ENCODE measurements at places on chromosomes 13 and 19.

DNA sequence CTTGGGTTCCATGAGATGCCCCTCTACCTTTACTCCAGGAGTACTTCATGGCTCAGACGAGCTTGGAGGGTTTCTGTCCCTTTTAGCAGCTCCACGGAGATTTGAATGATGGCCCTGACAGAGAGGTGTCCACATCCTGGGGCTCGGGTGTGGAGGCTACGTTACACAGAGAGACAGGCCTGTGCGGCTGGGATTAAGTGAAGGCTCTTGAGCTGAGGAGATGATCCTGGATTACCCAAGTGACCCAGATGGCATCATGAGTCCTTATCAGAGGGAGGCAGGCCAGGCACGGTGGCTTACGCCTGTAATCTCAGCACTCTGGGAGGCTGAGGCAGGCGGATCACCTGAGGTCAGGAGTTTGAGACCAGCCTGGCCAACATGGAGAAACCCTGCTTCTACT is 12.4 kb downstream of the DPP9 start:
- no peak for DNase-seq

- no peak for DNase-seq
Measured at GRCh38 chr13:56182598-56182997, 958.1 kb upstream of the PRR20A start.

DNA sequence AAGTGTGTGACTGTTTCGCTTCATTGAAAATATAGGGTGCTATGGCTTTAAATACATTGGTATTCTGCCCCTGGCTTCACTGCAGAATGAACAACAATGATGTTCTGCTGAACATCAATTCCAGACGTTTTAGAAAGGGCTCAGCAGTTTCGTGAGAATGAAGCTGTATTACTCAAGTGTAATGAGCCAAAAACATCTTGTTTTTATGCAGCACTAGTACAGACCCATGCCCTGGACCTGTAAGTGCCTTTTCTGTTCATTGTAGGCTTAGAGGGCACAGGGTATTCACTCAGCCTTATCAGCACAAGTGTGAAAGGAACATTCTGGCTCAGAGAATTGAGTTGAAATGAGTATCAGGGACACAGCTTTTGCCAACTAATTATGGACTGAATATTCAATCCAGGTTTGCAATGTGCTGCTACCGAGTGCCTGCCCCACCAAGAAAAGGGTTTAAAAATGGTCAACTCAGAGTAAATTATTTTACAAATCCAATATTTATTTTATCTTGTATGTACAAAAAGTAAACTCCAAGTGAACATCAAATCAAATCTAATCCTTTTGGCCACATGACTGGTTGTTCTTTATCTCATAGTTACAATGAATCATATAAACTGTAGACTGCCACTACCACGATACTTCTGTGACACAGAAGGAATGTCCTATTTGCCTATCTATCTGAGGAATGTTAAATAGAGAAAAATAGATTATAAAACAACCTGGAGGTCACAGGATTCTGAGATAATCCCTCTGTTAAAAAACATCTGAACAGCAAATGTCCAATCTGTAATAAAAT is 362.8 kb downstream of the NALCN start:
- DNase-seq = peak; percentile 8

DNA sequence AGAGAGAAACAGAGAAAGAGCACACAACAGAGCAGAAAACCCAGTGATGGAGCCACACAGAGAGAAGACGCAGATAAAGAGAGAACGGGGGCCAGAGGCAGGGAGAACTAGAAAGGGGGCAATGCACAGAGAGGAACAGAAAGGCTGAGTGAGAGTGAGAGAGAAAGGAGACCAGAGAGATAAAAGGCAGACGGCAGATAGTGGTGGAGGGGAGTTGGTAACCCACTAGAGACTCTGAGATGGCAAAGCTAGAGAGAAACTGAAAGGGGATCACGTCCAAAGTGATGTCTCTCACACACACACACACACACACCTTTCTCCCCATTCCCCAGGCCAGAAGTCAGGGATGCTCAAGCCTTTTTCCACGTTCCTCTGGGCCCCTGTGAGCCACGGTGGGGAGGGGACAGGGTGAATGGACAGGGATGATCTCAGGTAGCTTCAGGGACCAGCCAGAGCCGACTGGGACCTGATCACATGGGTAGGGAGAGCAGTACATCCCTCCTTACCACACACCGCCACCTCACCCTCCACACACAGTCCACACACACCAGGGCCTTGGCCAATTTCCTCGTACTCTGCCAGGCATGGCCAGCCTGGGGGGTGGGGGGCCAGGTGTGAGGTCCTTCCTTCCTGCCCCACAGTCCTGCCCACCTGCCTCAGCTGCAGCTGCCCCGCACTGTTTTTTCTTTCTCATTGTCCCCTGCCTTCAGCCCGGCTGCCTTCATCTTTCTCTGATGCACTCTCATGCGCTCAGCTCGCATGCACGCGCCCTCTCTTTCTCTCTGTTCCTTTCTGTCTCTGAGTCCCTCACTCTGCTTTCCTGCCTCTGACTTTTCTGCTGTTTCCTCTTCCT is 22.5 kb upstream of the POU2F2 start:
- DNase-seq = no peak

DNA sequence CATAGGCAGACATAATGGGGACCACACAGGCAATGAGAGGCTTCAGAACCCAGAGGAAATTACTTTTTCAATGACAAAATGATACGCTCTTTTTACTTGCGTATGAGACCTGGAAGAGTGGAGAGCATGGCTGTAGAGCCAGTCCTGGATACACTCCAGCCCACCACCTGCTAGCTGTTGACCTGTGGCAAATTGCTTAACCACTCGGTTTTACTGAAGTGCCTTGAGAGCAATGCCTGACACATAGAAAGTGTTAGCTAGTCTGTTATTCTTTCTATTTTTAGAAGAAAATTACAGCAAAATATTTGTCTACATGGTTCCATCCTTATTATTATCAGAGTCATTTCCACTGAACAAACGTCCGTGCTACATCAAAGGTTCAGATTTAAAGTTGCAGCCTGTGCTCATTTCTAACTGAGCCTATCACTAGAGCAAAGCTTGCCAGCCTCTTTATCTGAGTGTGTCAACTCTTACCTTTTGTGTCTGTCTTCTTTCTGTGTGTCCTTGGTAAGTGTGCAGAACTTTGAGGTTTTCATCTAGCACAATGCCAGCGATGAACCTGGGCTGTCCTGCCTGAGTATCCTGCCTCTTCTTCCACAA is 9.6 kb upstream of the GPR183 start:
- no peak for DNase-seq

DNA sequence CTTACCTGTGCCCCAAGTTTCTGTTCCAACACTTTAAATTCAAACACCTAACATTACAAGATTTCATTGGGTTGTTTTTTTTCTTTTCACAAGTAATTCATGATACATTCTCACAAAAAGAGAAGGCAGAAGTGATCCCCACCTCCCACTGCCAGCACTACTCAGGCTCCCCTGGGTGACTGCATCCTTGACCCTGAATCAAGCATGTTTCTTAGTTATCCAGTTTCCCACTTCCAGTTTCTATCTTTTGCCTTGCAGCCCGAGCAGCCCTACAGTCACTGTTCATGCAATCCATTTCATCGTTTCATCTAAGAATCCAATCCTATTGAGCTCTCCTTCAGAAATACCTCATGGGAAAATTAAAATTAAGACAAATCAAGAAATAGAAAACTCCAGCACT is 61.4 kb downstream of the RNASEH2B start:
- DNase-seq = no peak

- DNase-seq = no peak
Measured at GRCh38 chr19:38733241-38733492, 11.1 kb downstream of the CAPN12 start.

DNA sequence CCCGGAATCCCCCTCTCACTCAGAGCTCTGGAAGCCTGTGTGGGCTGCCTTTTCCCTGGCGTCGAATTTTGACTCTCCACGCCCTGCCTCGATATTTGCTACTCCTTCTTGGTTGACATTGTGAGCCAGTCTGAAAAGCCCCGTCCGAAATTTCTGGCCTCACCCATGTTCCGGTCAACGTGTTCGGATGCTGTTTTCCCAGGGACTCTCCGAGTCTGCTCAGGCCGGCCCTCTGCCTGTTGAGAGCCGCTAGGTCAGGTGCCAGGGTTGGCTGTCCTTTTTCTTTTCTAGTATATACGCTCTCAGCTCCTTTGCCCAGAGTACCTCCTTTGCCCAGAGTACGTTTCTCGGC is 6.8 kb upstream of the DGKH start:
- peak; percentile 24 for DNase-seq

- DNase-seq = no peak
Measured at GRCh38 chr13:109673477-109673876, 112.9 kb downstream of the IRS2 start.

DNA sequence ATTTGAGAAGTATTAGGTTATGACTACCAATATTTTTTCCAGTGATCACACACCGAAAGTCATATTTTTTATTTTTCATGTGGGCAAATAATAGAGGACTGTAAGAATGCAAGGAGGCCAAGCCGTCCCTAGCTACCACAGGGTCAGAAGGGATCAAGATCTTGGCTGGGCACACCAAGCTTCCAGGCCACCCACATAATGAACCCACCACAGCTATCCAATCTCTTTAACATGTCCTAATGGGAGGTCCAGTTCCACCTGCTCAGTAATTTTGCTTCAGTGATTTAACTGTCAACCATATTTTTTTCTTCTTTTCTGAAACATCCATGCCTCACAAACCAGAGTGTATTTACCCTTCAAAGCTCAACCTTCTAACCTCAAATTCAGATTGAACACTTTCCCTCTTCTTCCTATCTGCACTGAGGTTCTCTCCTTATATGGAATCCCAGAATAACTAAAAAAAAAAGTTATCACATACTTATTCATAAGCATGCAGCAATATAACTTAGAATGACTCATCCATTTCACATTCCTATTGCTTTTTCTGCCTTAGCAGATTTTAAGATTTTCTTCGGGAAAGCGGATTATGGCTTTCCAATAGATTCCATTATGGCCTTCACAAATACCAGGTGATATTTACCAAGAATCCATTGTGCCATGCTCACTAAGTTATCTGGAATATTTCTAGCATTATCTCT is 12.2 kb downstream of the ARGLU1 start:
- DNase-seq = no peak

GRCh38 chr13:32745509-32745908 is 159.3 kb downstream of the PDS5B start:
- no peak for DNase-seq

DNA sequence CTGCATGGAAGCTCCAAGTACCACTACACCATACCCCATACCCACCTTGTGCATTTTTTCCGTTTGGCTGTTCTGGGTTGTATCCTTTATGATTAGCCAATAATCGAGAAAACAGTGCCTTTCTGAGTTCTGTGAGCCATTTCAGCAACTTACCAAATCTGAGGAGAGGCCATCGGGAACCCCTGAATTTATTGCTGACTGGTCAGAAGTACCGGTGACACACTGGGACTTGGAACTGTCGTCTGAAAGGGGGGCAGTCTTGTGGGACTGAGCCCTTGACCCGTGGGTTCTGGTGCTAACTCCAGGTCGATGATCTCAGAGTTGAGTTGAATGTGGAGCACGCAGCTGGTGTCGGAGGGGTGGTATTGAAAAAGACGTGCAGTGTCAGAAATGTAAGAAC is 15.0 kb downstream of the UPF3A start:
- no peak for DNase-seq

DNA sequence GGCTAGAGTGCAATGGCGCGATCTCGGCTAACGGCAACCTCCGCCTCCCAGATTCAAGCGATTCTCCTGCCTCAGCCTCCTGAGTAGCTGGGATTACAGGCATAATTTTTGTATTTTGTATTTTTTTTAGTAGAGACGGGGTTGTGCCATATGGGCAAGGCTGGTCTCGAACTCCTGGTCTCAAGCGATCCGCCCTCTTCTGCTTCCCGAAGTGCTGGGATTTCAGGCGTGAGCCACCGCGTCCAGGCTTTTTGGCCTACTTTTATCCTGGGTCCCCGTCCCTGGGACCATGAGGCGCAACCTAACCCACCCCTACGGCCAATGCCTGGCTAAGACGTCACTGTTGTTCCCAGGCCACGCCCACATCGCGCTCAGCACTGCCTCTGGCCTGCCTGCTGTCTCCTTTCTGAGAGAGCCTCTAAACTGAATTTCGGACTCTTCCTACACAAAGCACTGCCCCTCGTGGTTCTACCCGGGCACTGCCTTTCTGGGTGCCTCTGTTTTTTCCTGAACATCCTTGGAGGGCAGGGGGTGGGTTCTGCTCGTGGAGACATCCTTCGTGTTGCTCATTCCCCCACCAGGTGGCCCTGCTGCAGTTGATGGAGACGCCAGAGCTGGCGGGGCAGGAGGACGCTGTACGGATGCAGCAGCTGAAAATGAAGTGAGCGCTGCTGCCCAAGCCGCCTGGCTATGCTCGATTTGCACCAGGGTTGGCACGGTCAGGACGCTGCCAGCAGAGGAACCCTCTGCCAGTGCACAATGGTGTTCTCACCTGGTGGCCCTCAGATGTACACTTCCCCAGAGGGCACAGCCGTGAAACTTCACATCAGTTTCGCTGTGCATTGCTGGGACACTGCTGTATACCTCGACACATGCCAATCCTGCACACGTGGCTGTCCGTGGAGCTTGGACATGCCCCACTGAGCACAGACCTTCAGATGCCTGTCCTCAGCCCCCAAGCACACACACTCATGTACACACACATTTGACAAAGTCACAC is 2.0 kb downstream of the REX1BD start:
- no peak for DNase-seq

- no peak for DNase-seq
Measured at GRCh38 chr19:47523473-47523872, 8.6 kb upstream of the NAPA start.

DNA sequence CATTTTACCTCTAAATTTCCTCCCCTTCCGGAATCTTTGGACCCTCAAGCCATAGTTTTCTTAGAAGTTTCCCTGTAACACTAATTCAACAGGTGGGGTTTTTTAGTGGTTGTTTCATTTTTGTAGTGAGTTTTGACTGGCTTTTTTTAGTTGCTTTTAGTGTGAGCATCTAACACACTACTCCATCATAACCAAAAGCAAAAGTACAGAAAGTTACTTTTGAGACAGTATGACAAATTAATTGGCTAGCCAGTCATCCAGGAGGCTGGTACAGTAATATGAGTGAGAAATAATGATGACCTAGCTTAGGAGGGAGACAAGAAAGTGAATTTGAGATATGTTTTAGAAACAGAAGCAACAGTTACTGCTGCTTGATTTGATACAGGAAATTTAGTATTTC is 71.5 kb downstream of the DNAJC15 start:
- DNase-seq = no peak

GRCh38 chr19:49690656-49691242 is at the start of gene CPT1C:
CPT1C (plus strand) TSS chr19:49691116; CDS start chr19:49692253, 1,137 bp downstream.
- no peak for DNase-seq

- DNase-seq = no peak
Measured at GRCh38 chr19:3949294-3949693, 16.4 kb downstream of the NMRK2 start.

Measured in retinal pigment epithelial cell (primary cell).